ENCODE measurements at places on chromosomes 6 and 20.

DNA sequence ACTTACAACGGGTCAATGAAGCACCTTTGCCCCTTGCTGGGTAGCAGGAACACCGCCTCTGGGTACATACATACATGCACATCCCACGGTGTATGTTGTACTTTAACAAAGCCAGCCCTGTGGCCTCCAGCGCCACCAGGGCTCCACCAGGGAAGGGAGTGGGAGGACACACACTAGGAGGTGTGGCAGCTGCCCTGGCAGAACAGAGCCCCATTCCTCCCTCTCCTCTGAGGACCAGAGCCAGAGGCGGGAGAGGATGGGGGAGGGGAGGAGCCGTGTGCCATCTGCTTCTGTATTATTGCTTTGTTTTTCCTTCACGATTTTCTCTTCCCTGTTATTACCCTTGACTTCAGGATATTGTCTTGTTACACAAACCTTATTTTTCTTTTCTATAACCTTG is 105.8 kb upstream of the TRAF3IP2 start:
- ATAC-seq = peak; percentile 65

- no peak for ATAC-seq
Observed at GRCh38 chr20:10660661-10661060, 13.1 kb downstream of the JAG1 start.

- no peak for ATAC-seq
Observed at GRCh38 chr20:58546756-58547622, 31.8 kb upstream of the APCDD1L start.

DNA sequence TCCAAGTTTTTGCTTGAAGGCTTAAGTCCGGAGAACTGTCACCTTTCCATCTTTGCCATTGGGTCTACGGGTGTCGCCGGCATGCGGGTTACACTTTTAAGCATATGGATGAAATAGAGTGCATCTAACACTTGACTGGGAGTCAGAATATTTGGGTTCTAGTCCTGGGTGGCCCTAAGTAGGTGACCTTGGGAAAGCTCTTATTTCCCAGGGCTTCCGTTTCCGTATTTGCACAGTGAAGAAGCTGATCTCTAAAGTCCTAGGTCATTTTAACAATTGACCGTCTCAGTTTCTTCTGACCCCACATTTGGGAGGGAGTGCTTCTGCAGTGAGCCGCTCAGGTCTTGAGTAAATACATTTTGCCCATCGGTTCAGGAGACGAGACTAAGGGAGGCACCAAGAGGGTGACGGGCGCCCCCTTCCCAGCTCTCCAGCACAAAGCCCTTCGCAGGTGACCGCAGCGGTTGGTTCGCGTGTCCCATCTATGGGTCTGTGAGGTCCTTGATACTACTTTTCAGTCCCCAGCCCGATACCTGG is 651 bp upstream of the BLTP3A start:
- peak; percentile 73 for ATAC-seq

GRCh38 chr20:36604952-36605398 is 604 bp upstream of the RAB5IF start:
- no peak for ATAC-seq

GRCh38 chr6:149754548-149754947 is 5.0 kb downstream of the PCMT1 start:
- no peak for ATAC-seq

DNA sequence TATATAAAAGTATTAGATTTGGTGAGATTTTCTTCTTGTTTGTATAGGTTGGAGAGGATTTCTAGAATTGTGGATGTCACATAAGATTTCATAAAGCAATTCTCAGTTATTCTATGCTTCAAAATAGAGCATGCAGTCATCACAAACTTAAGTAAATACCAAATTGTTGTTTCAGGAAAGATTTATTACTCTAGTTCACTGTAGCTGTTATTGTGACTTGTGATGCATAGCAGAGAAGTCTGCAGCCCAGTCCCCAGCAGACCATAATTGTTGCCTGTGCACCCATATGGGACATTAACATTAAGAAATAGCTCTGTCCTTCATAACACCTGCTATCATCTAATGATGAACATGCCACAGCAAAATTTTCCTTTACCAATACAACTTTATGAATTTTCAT is 228.0 kb upstream of the FAM83B start:
- ATAC-seq = no peak

DNA sequence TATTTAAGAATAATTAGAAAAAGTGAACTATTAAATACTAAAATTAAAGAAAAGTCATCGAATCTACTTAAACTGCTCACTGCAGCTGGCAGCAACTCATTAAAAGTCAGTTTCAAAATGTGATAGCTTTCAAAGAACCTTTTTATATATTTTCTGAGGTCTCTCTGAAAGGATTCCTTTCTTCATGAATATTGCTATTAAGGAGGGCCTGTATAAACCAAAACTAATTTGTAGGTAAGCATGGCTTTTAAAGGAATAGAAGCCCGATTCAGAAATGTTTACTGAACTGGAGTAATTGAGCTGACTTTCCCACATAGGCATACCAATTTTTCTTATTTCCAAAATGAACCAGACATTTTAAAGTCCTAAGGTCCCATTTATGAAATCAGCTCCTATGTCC is 41.2 kb upstream of the ENPP1 start:
- ATAC-seq = no peak

GRCh38 chr6:142737368-142738034 is 207.5 kb downstream of the HIVEP2 start:
- ATAC-seq = peak; percentile 64

DNA sequence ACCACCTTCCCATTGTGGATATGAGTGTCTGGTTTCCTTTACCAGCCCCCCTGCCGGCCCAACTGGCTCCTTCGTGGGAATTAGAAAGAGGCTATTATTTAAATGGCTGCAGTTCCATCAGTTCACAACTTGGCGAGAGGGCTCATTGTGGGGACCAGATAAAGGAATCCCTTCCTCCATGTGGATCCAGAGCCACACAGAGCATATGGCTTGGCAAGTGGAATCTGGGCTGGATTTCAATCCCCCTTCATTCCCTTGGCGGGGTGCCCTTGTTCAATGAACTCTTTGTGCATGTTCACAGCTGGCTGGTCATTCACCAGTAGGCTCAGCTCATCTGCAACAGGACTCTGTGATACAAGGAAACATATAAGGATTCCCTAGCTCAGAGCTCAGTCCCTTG is 140.6 kb downstream of the OPN5 start:
- peak; percentile 18 for ATAC-seq

Measured in motor neuron (in vitro differentiated cells).